ENCODE measurements at places on chromosomes 2 and 18. TPM values are rescaled to one million over a fixed set of nuclear protein-coding genes. Genes with fewer than 3 reads are reported as not detected.

Gene SCN2A
- polyA plus RNA-seq = not detected

Gene CCDC102B
- 4.7 TPM for polyA plus RNA-seq

Gene MYL12A
- polyA plus RNA-seq = 3,038 TPM

Gene ZNF521
- not detected for polyA plus RNA-seq

Gene ATP8B1
- not detected for polyA plus RNA-seq

Gene HOXD12
- not detected for polyA plus RNA-seq

Gene REG1B
- not detected for polyA plus RNA-seq

Gene COL6A3
- 0.56 TPM for polyA plus RNA-seq

Gene FOXI3
- not detected for polyA plus RNA-seq

Gene LAMA1
- polyA plus RNA-seq = not detected

Gene CHMP1B
- polyA plus RNA-seq = 55.2 TPM

Gene SOCS6
- 0.25 TPM for polyA plus RNA-seq

Gene RBMS1
- 130 TPM for polyA plus RNA-seq

Gene RNPEPL1
- 101 TPM for polyA plus RNA-seq

Gene TPRKB
- 69.0 TPM for polyA plus RNA-seq

Gene FMNL2
- polyA plus RNA-seq = 0.05 TPM

Gene LRATD1
- not detected for polyA plus RNA-seq

All from CD8-positive, alpha-beta memory T cell (primary cell).